ENCODE measurements at places on chromosomes 11 and 22. TPM values are rescaled to one million over a fixed set of nuclear protein-coding genes. Genes with fewer than 3 reads are reported as not detected.

The SULT4A1 gene
- 12.6 TPM for total RNA-seq

The MMP1 gene
- total RNA-seq = 0.11 TPM

- peaks cover 5% of the 10 kb centered on the region for H3K27me3 ChIP-seq
- no peak for DNase-seq
- H3K36me3 ChIP-seq = peaks cover 7% of the 10 kb centered on the region
- H3K4me3 ChIP-seq = no peak overlapping the region
- H3K27ac ChIP-seq = no peak overlapping the region
- H3K4me1 ChIP-seq = no peaks in the 10 kb centered on the region
Measured at GRCh38 chr22:47328550-47329243, 566.2 kb downstream of the TBC1D22A start.

DNA sequence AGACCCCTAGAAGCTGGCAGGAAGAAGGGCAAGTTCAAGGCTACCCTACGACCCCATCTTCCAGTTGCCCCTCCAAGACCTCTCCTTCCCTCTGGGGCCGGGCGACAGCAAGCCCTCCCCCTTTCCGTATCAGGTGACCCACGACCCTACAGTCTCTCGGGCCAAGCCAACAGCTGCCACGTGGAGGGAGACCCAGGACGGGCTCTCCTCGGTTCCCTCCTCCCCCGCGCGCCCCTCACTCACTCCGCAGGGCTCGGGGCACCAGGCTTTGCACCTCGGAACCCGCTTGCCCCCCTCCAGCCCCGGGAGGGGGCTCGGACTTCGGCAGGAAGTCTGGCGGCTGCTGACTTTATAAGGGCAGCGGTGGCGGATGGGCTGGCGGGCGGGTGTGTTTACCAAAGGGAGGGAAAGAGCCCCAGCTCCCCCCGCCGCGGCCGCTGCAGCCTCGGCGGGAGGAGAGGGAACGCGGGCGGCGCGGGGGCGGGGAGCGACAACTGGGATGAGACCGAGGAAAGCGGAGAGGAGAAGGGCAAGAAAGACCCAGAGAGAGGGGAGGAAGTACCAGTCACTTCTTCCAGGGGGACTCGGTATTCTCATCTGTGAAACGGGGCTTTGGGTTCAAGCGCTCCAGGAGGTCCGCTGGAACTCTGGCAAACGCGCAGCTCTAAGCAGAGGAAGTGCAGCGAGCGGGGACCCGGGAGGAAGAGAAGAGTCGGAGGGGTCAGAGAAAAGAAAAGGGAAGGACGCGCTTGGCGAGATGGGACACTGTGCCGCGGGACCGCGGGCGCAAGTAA lies 767 bp downstream of the SLC43A1 start:
- H3K36me3 ChIP-seq = no peaks in the 10 kb centered on the region
- H3K27ac ChIP-seq = no peak overlapping the region
- peaks cover 20% of the 10 kb centered on the region for H3K4me1 ChIP-seq
- peak overlapping the region; percentile 93 for H3K4me3 ChIP-seq
- peak; percentile 56 for DNase-seq

Data from WTC11 (cell line).